Myocyte (in vitro differentiated cells): ENCODE measurements at places on chromosomes 3 and 15. TPM values are rescaled to one million over a fixed set of nuclear protein-coding genes. Genes with fewer than 3 reads are reported as not detected.

Gene SCN11A
- total RNA-seq: not detected in 2 replicates

Gene RARB
- total RNA-seq: 0.13 TPM in 1 of 2 replicates, not detected in the other

Gene KCNAB1
- total RNA-seq: 0.16 and 0.40 TPM in 2 replicates

Gene PRTG
- 1.7 and 3.7 TPM in 2 replicates for total RNA-seq

Gene ZBED2
- total RNA-seq: not detected in 2 replicates

Gene PRKCD
- 1.3 and 1.4 TPM in 2 replicates for total RNA-seq

Gene SACM1L
- total RNA-seq: 18.0 and 30.3 TPM in 2 replicates

Gene DAZL
- not detected in 2 replicates for total RNA-seq

Gene NT5DC2
- 45.0 and 50.3 TPM in 2 replicates for total RNA-seq

Gene VPS13C
- 49.8 and 54.3 TPM in 2 replicates for total RNA-seq

Gene EFCC1
- 1.6 and 4.6 TPM in 2 replicates for total RNA-seq

Gene SERPINI2
- total RNA-seq: not detected in 2 replicates

Gene GSK3B
- 64.4 and 68.4 TPM in 2 replicates for total RNA-seq

Gene FES
- 0.26 and 0.43 TPM in 2 replicates for total RNA-seq

Gene AADACL2
- not detected in 2 replicates for total RNA-seq

Gene IL20RB
- 0.83 and 1.0 TPM in 2 replicates for total RNA-seq

Gene MEIS2
- total RNA-seq: 4.0 and 7.3 TPM in 2 replicates

Gene HYAL1
- total RNA-seq: 0.26 and 0.56 TPM in 2 replicates

Gene ALDH1A3
- 0.05 TPM in 1 of 2 replicates, not detected in the other for total RNA-seq

Gene KBTBD13
- 0.13 TPM in 1 of 2 replicates, not detected in the other for total RNA-seq

Gene CHRD
- 8.4 and 18.8 TPM in 2 replicates for total RNA-seq

Gene MGA
- 21.4 and 27.5 TPM in 2 replicates for total RNA-seq

Gene MYZAP
- 1.5 and 3.9 TPM in 2 replicates for total RNA-seq

Gene CPB1
- total RNA-seq: 0.56 and 0.57 TPM in 2 replicates

Gene MASP1
- total RNA-seq: not detected in 2 replicates

Gene KCNMB2
- 0.36 TPM in 1 of 2 replicates, not detected in the other for total RNA-seq

Gene TPRA1
- 41.6 and 49.1 TPM in 2 replicates for total RNA-seq

Gene BFSP2
- total RNA-seq: not detected in 2 replicates

Gene ZNF774
- total RNA-seq: 3.4 TPM in 2 replicates

Gene ISLR2
- total RNA-seq: not detected in 2 replicates

Gene ZMYND10
- 0.19 and 0.47 TPM in 2 replicates for total RNA-seq

Gene IGSF10
- total RNA-seq: 0.13 and 0.26 TPM in 2 replicates

Gene PRRT3
- total RNA-seq: 1.1 and 1.3 TPM in 2 replicates

Gene DCBLD2
- total RNA-seq: 85.1 and 88.2 TPM in 2 replicates

Gene NANOGP8
- 0.91 TPM in 1 of 2 replicates, not detected in the other for total RNA-seq

Gene FOXB1
- not detected in 2 replicates for total RNA-seq

Gene HRG
- not detected in 2 replicates for total RNA-seq

Gene C2CD4A
- not detected in 2 replicates for total RNA-seq

Gene NECTIN3
- 24.1 and 34.4 TPM in 2 replicates for total RNA-seq

Gene ACSBG1
- total RNA-seq: 2.9 and 5.2 TPM in 2 replicates

Gene RCCD1
- 7.4 and 7.8 TPM in 2 replicates for total RNA-seq
